AG20443 (cell line): ENCODE measurements at places on chromosomes 3 and 15.

- peak; percentile 60 for DNase-seq
Observed at GRCh38 chr3:64454179-64454578, 228.9 kb upstream of the PRICKLE2 start.

GRCh38 chr3:152662157-152662556 is 172.8 kb upstream of the P2RY1 start:
- no peak for DNase-seq

- DNase-seq, result no peak
Observed at GRCh38 chr3:29314727-29315088, 33.8 kb downstream of the RBMS3 start.

DNA sequence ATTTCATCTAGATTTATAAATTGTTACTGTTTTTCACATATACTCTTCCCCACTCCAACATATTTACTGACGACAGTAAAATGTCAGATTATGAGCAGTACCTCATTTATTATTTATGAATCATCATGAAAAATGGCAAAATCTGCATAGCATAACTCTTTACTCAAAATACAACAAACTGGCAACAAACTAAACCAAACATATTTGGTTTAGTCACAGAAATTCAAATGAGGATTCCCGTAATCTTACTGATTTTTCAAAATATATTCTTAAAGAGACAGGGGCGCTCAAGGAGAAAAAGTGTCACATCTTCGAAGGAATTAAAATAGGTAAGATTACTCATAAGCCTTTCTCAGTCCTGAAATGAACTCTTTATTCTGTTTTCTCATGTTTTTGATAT is 3.0 kb upstream of the GPR87 start:
- peak; percentile 16 for DNase-seq

DNA sequence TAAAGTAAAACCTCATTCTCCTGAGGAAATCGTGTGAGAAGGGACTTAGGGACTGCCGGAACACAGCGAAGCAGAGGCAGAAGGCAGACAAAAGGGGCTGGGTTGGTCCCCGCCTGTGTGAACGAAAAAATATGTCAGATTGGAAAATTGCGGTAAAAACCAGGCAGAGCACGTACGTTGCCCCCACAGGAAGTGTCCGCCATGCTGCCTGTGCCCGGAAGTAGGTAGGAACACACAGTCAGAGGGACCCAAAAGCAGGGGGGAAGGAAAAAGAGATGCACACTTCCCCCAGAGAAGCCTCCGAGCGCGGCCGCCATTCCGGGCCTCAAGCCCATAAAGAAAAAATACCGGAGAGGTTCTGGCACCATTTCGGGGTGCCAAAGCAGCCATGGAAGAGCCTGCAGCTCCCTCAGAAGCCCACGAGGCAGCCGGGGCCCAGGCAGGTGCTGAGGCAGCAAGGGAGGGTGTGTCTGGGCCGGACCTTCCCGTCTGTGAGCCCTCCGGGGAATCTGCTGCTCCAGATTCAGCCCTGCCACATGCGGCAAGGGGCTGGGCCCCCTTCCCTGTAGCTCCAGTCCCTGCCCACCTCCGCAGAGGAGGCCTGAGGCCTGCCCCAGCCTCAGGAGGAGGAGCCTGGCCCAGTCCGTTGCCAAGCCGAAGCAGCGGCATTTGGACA is at the start of gene MKRN3:
Gene MKRN3 (plus strand): TSS at position 280 of the 676 bp plus-strand sequence. CDS start 109 bp downstream, at position 389.
- peak; percentile 59 for DNase-seq

DNA sequence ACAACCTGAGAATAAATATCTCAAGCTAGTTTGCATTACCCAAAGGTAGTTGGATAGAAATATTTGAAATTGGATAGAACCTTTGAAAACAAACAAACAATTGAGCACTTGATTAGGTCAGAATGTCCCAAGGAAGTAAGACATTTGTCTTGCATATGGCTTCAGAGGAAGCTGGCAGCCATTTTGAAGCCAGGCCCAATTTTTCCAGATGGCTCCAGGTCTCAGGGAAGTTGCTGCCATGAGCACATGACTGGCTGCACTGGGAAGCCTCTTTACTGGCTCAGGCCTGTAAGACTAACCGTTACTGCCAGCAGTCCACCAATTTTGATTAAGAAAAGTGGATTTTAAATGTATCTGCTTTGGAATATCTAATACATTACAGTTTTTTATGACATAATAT is 448.9 kb upstream of the DPH6 start:
- DNase-seq, result no peak

DNA sequence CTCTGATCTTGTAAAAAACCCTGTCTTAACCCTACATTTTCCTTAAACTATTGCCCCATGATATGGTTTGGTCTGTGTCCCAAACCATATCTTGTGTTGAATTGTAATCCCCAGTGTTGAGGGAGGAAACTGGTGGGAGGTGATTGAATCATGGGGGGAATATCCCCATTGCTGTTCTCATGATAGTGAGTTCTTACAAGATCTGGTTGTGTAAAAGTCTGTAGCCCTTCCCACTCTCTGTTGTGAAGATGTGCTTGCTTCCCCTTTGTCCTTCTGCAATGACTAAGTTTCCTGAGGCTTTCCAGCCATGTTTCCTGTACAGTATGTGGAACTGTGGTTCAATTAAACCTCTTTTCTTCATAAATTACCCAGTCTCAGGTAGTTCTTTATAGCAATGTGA is 881.4 kb downstream of the DIPK2A start:
- no peak for DNase-seq

DNA sequence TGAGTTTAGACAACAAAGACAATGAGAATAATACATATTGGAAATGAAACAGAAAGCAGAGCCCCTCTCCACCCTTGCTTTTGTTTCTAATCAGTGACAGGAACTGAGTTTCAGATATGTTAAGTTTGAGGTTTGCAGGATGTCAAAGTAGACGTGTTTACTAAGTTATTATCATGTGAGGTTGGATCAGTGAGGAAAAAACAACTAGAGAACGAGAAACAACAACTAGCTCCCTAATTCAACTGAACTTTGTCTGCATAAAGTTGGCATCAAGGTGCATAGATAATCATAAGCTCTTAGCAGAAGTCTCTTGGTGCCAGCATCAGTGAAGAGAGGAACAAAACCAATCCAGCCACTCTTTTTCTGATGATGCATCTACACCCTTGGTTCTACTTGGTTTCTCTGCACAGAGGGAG is 491.1 kb upstream of the NR2F2 start:
- DNase-seq, result no peak

- no peak for DNase-seq
Observed at GRCh38 chr3:134328846-134329245, 45.4 kb downstream of the AMOTL2 start.

DNA sequence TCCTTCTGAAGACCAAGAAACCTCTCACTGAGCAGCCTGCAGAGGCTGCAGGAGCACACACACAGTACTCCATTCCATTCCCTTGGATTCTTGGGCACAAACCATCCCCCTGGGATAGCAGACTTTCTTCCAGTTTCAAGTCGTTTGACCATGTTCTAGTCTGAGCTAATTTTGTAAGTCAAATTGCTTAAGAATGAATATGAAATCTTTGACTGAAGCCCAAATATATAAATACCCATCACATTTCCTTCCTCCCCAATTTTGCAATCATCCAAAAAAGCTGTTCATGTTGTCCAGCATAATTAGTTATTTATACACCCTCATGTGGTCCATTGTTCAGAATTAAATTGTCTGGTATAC is 231.2 kb upstream of the TPRG1 start:
- DNase-seq, result peak; percentile 34

DNA sequence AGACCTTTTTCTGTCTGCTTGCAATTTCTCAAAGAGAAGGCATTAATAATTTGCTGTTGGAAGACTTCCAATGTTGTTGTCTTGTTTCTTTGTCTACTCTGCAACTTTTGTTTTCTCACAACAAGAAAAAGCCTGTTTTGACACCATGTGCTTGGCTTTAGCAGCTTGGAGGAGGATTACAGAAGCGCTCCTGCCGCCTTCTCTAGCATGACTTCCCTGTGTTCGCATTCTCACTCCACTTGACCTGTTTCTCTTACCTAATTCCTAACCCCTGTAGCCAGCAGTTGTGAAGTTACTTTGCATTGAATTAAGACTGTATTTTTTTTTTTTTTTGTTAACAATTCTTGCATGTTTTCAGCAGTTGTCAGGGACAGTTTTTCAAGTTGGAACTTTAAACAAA is 235.3 kb upstream of the GOLIM4 start:
- DNase-seq, result no peak

GRCh38 chr3:192826214-192827006 is 91.2 kb downstream of the MB21D2 start:
- no peak for DNase-seq

GRCh38 chr15:57031605-57032004 is 113.2 kb downstream of the TCF12 start:
- peak; percentile 12 for DNase-seq

- DNase-seq, result peak; percentile 51
Observed at GRCh38 chr3:55180936-55181535, 253.2 kb upstream of the LRTM1 start.

DNA sequence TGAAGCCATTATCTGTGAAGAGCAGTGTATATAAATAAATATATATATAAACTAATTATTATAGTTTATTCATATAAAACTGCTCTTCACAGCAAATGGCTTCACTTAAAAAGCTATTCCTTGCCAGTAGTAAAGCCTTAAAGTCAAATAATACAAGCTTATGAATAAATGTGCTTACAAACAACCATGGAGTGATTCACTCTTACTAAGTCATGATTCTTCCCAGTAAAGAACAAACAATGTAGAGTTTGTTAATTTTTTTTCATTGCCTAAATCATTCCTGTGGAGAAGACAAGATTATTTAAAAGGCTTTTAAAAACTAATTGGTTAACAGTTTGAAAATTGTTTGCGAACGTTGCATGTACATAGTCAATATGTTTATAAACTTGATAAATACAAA is 140.7 kb downstream of the PLCH1 start:
- no peak for DNase-seq

DNA sequence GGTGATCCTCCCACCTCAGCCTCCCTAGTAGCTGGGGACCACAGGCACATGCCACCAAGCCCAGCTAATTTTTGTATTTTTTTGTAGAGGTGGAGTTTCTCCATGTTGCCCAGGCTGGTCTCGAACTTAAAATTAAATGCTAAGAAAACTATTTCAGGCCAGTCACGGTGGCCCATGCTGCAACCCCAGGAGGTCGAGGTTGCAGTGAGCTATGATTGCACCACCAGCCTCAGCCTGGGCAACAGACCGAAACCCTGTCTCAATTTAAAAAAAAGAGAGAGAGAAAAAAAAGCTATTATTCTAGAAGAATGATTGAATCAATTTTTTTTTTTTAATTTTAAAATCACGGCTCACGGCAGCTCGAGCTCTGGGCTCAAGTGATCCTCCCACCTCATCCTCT is 4.7 kb downstream of the SLC51A start:
- no peak for DNase-seq

DNA sequence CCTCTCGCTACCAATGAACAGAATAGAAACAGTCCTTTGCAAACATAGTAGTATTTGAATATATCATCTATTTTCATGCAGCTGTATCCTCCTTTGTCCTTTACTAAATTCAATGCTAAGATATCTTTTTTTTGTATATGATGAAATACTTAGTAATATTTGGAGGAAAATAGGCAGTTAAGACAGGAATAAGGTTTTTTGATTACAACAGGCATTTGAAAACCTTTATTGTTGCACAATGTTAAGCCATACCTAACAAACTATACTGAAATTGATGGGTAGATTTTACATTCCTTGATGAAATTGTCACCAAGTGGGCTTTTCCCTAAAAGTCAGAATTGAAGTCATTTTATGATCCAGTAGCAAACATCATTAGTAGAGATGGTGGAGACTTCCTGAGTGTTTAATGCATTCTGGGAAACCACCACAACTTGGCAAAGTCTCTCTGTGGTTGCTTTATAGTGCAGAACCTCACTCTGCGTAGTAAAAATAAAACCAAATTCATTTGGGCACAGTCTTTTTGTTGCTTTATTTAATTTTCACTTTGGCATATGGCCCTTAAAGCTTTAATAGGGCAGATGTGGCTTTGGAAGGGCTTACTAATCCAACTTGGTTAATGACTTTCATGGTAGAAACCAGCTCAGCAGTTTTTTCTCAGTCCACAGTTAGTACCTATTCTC is 216.0 kb downstream of the DIPK2A start:
- DNase-seq, result peak; percentile 17

GRCh38 chr3:186209810-186210752 is 101.2 kb upstream of the ETV5 start:
- peak; percentile 86 for DNase-seq

DNA sequence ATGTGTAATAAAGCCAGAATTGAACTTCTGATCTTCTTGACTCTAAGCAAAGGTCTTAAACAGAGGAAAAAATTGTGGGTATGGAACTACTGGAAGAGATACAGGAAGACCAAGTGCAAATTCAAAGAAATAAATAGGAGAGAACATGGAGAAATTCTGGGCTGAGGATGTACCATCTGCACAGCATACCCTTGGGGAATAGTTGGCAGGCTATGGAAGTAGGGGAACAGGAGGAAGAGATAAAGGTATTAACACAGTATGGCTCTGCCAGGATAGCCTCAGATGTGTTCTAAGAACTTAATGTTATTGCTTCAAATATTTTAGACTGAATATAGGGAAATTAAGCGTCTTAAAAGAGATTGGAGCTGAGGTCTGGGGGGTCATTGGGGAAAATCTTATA is 485.4 kb downstream of the CNTN3 start:
- no peak for DNase-seq

DNA sequence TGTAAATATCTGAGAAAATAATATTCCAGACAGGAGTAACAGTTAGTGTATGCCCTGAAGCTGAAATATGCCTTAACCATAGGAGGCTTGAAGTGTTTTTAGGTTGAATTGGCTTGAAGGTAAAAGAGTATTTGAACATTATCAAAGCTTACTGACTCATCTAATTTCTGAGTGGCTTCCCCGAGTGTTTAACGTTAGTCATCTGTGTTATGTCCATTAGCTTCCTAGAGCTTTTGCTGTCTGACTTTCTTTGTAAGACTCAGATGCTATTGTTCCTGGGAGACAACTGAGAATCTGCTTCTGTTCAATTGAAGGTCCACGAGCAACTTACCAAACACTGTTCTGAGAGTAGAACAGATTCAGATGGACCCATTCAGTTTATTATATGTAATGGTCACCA is 656.8 kb upstream of the NECTIN3 start:
- DNase-seq, result peak; percentile 38

- no peak for DNase-seq
Observed at GRCh38 chr3:117499189-117499870, 789.8 kb downstream of the TUSC7 start.

GRCh38 chr3:49238274-49239127 is 38.5 kb downstream of the C3orf62 start:
- DNase-seq, result peak; percentile 24

DNA sequence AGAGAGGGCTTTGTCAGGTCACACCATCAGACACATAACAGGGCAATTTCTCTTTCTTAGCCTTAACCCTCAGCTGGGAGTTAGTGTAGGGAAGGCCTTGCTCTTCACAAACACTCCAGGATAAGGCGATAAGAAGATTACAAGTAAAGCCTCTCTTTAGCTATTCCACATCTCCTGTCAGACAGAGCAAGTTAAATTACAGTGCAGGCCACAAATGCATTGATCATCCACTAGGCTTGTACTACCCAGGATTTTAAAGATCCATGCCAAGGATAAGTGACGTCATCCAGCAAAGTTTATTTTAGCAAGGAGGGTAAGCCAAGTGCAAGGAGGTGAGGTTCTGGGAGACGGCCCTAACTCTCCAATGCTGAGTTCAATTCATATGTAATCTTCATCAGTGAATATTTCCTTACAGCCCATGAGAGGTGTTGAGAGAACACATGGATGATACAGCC is 890.6 kb upstream of the NR2F2 start:
- DNase-seq, result no peak
